Skin of body (tissue), 3 donors: ENCODE measurements at places on chromosomes 13 and 19. TPM values are rescaled to one million over a fixed set of nuclear protein-coding genes. Genes with fewer than 3 reads are reported as not detected.

Gene MLNR
- total RNA-seq, result not detected

GRCh38 chr13:74774264-74774663 is 640.1 kb upstream of the KLF12 start:
- no peak for DNase-seq

Gene CCDC70
- total RNA-seq, result not detected

GRCh38 chr13:76596216-76596615 is 290.0 kb downstream of the KCTD12 start:
- DNase-seq, result no peak

DNA sequence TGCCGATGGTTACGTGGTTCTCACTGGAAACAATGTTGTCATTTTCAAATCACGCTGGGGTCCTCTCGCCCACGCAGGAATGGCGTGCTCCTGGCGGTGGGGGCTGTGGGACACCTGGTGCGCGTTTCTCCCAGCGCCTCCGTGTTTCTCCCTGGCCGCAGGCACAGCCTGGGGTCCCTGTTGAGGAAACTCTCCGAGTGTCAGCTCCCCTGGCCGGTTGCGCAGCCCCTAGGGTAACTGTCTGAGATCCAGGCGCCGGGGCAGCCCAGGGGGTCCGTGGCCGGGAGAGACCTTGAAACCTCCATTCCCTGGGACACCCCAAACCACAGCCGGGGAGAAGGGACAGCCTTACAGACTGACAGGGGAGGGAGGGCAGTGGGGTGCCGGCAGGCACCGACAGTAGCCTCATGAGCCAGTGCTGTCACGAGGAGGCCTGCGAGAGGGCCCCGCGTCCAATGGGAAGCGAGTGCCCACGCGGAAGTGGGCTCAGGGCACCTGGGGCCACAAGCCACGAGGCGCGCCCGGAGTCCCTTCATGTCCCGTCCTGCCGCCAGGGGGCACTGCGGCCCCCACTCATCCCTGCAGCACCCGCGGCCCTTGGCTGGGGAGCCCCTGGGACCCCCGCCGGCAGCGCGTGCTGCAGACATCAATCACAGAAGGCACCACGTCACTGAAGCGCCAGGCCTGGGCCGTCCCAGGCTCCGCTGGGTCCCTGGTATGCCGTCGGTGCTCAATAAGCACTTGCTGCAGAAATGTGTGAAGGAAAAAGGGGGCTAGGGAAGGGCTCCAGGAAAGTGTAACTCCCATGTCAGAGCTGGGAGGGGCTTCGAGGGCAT is 9.5 kb downstream of the ADAMTSL5 start:
- no peak for DNase-seq
